ENCODE measurements at places on chromosomes 1 and 21.

DNA sequence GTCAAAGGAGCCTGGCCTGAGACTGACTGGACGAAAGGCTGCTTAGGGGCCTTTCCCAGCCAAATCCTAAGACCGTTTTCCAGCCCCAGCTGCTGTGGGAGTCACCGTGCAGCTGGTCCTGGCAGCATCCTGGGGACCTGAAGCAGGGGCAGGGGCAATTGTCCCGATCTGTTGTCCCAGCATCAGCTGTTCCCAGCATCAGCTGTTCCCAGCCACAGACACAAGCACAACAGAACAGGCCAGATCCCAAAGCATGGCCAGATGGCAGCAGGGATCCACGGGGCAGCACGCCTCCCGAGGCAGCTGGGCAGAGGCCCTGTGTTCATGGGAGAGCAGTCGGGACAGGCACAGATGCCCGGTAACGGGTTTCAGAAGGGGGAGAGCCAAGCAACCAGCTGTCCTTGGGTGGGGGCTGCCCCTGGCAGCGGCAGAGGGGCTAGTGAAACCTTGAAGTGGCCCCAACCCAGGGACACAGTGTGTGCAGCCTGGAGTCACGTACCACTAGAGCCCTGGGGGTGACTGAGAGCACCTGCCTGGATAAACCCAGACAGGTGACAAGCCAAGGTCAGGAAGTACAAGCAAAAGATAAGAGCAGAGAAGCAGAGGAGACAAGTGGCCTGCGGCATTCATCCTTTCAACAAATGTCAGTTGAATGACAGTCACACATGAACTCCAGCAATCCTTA, 13.3 kb downstream of the CELA2B start:
- ATAC-seq: no peak

DNA sequence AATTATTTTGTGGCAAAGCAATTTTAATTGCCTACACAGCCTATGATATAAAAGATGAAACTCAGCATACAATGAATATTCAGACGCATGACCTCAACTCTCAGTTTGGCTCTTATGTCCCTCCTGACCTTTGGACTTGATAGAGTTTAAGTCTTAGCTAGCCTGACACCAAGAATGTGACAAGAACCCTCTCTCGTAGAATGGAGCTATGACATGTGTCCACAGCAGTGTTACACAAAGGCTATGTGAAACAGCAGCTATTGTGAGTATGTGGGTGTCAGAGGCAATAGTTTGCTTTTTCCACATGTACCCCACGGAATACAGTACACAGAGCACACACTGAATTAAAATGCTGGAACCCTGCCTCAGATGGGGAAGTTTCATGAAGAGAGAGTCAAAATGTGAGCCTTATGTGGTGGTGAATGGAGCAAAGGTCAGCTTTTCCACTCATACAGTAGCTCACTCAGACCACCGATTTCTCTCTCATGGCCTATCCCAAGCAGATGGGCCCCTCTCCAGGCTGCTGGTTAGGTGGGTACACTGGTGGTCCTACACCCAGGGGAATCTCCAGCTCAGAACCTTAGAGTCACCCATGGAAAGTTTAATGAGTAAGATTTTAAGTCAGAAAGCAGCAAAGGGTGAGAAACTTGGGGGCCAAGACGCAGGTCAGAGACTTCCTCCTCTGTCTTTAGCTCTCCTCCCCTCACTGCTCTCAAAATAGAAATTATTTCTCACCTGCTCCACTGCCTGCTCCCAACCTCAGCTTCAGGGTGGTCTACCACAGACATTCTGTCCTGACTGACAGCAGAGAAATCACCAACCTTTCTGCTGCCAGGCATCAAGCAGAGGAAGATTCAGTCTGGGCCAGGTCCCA, 10.1 kb upstream of the XCL2 start:
- ATAC-seq: peak; percentile 50

- no peak for ATAC-seq
Measured at GRCh38 chr1:57659804-57660203, 235.9 kb upstream of the DAB1 start.

GRCh38 chr1:58003059-58003458, 543.5 kb downstream of the OMA1 start:
- no peak for ATAC-seq

DNA sequence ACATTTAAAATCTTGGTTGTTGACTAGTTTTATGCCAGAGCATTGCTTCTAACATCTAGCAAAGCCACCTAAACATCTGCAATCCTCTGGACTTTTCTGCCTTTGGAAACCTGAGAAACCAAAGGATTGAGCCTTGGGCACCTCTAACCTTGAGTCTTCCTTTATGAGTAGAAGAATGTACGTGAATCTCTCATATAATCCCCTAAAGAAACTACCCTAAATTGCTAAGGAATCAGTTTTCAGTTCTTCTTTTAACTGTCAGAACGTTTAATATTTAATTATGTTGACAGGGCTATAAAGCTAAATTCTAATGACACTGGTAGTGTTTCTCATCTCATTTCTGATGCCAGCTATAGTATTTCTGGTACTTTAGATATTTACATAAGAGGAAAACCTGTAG, 997.3 kb downstream of the AMY1C start:
- ATAC-seq: no peak

Data from stimulated activated memory B cell treated with anti-CD40 and anti-IgM and Interleukin-4, amounts not matched to agents 10 μg/mL and 1 μg/mL and 100 μg/mL, for 72 hours (primary cell).